HS-5 (cell line): ENCODE measurements at places on chromosomes 12 and 14.
A peak's percentile ranks its signal among the peaks of the same experiment; 100 is the strongest.

- no peak for DNase-seq
Observed at GRCh38 chr14:76844223-76844622, 18.0 kb downstream of the LRRC74A start.

GRCh38 chr12:57370072-57370471 lies 60.8 kb downstream of the R3HDM2 start:
- DNase-seq = no peak

DNA sequence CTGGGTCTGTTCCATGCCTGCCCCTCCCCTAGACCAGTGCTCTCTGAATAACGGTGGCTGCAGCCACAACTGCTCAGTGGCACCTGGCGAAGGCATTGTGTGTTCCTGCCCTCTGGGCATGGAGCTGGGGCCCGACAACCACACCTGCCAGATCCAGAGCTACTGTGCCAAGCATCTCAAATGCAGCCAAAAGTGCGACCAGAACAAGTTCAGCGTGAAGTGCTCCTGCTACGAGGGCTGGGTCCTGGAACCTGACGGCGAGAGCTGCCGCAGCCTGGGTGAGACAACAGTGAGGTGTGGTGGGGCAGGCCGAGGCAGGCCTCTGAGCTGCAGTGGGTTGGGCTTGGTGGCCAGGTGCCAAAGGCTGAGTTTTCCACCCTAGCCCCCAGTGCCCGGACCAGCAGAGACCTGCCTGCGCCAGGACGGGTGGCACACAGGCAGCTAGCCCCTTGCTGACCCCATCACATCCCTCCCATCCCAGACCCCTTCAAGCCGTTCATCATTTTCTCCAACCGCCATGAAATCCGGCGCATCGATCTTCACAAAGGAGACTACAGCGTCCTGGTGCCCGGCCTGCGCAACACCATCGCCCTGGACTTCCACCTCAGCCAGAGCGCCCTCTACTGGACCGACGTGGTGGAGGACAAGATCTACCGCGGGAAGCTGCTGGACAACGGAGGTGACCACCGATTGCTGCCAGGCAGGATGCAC lies 28.2 kb upstream of the LRP1-AS start:
- no peak for DNase-seq

- no peak for DNase-seq
Observed at GRCh38 chr12:131854861-131855476, 26.8 kb downstream of the MMP17 start.

GRCh38 chr12:73452672-73453469 lies 1084.8 kb upstream of the ATXN7L3B start:
- DNase-seq = no peak

GRCh38 chr14:60064491-60065072 lies 27.1 kb upstream of the PCNX4 start:
- DNase-seq = no peak

- DNase-seq = no peak
Observed at GRCh38 chr12:93099792-93100191, 170.7 kb upstream of the EEA1 start.

- DNase-seq = no peak
Observed at GRCh38 chr12:64595863-64596793, 14.2 kb upstream of the RASSF3 start.

DNA sequence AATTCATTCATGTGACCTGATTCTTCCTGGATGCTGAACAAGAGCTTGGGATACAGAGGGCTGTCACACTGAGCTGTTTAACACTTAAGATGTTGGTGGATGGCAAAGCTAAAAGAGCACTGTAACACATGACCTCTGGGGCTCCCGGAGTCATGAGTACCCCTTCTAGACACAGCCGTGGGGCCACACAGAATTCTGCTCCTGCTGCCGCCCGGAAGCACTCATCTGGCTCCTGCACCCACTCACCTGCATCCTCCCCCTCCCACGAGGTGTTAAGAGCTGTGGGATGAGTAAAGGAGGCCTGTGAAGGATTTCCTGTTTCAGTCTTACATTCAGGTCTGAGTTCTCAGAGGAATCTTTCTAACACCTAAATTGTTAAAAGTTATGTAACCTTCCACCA lies 78.0 kb upstream of the SSTR1 start:
- no peak for DNase-seq

DNA sequence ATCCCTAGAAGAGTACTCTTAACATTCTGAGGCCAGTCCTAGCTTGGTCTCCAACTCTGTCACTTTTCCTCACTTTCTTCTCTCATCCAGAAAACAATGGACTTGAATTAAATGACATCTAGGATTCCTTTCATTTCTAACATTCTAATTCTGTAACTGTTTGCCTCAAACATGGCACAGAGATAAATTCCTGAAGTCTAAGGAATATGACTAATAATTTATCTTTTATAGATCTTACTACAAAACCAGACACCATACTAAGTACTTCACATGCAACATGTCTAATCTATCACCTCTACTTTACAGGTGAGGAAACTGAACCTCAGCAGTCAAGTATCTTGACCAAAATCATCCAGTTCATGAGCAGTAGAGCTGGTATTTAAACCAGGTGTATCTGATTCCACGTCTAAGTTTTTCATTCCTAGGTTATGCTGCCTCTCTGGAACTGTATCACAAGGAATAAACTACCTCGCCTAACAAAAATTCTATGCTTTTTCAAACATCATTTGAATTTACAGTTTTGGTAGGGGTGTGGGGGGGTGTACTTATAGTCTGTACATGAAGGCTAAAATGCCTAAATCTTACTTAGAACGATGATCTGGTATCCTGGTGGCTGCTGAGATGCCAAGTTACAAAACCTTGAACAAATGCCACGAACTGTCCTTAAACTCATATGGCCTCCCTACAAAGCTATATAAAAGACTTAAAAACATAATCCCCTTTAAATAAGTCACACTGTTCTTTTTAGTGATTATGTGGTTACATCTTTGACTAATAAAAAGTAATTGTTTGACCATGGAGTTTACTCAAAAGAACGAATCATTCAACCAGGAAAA lies 41.6 kb downstream of the ATXN2 start:
- no peak for DNase-seq

DNA sequence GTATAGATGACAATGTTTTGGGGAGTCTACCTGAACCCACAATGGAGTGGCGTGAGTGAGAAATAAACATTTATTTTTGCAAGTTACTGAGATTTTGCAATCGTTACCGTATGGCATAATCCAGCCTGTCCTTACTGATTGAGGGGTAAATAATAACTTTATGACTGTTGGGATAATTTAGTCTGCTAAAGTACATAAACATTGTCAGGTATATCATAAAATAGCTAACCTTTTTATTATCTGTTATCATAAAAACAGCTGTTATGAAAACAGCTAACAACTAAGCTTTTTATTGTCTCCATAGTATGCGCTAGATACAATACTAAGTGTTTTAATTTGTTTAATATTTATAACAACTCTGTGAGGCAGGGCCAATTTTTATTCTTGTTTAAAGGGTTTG lies 10.3 kb downstream of the ACSS3 start:
- DNase-seq = no peak

DNA sequence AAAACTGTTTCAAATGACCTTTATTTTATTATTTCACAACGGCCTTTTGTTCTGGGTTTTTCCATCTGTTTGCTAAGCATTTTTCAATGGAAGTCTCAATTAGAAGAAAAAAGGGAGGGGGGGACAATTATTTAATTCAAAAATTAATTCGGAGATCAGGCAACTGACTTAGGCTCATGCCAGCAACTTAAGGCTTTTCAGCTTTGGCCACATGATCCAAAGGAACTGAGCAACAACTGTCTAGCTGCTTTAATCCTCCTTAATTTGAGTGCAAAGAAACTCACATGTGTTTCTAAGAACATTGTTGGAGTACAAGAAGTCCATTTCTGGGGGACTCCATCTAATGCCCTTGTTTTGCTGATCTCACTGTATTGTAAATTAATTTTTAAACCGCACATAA lies 188.0 kb downstream of the EXOC5 start:
- no peak for DNase-seq

GRCh38 chr14:104986487-104987164 lies 1.0 kb downstream of the CLBA1 start:
- DNase-seq = no peak

GRCh38 chr14:20177433-20177974 lies 13.2 kb upstream of the OR11G2 start:
- no peak for DNase-seq

GRCh38 chr12:90490355-90490754 lies 464.6 kb downstream of the CCER1 start:
- DNase-seq = no peak

GRCh38 chr14:32330351-32331111 lies 1.4 kb downstream of the AKAP6 start:
- no peak for DNase-seq

- no peak for DNase-seq
Observed at GRCh38 chr14:54747616-54748015, 155.0 kb downstream of the GCH1 start.

- DNase-seq = no peak
Observed at GRCh38 chr12:22396735-22397134, 62.2 kb upstream of the ST8SIA1 start.

- no peak for DNase-seq
Observed at GRCh38 chr12:19654650-19655376, 215.5 kb downstream of the AEBP2 start.

GRCh38 chr12:5166976-5167375 lies 123.3 kb downstream of the KCNA5 start:
- peak; percentile 95 for DNase-seq

DNA sequence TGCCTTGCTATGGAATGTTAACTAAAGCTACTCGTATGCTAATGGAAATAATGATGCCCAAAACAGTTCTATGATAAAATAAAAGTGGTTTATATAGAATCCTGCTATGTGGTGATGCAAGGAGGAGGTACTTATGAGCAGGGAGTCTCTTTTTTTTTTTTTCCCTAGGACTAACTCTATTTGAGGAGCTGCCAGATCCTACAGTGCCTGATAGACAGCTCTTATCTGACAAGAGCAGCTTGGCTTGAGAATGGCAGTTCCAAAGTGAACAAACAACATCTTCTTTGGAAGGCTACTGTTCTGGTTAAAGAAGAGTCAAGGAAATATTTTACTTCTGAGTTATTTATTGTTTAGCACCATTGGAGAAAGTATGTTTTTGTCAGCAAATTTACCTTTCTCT lies 10.2 kb upstream of the ACSM4 start:
- DNase-seq = no peak

GRCh38 chr12:91741932-91742331 lies 403.7 kb downstream of the BTG1 start:
- no peak for DNase-seq

DNA sequence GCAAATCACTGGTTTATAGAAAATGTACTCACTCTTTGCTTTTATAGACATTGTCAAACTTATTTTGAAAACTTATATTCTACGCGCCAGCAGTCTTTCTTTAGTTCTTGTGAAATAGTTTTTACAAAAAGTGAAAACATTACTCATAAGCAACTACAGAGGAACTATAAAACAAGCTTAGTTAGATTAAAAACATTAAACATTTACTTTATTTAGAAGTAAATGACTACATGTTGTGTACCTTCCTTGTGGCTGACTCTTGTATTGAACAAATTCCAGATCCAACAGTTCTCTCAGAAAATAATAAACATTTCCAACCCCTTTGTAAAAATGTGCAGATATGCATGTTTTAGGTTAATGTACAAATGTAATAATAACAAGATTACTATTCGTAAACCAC lies 198.5 kb downstream of the SOX5 start:
- DNase-seq = no peak

- no peak for DNase-seq
Observed at GRCh38 chr14:61315313-61315712, 6.1 kb upstream of the PRKCH start.

GRCh38 chr12:126734296-126734695 lies 1532.7 kb upstream of the TMEM132C start:
- no peak for DNase-seq

DNA sequence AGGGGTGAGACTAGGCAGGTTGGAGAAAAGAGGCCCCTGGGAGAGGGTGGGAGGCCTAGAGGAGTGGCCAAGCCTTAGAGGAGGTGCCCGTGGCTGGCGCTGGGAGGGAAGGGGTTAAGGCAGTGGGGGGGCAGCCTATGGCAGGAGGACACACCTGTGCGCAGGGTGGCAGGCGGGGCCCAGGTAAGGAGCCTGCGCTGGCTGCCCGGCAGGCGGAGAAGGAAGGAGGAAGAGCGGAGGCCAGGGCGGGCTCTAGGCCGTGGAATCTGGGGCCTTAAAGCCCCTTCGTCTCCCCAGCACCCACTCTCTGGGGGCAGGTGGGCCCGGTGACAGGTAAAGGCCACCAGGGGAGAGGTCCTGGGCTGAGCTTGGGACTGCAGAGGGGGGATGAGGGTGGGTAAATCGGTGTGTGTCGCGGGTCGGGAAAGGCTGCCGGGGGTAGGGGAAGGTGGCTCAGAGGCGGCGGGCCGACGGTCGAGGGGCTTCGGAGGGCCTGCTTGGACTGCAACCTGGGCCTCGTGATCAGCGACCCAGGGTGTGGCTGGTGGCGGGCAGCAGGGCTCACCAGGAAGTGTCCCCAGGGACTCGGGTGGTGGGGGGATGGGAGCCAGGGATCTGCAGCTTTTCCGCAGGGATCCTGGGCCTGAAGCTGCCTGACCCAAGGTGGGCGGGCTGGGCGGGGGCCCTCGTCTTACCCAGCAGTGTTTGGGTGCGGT lies 7.3 kb downstream of the PHB2 start:
- DNase-seq = no peak

DNA sequence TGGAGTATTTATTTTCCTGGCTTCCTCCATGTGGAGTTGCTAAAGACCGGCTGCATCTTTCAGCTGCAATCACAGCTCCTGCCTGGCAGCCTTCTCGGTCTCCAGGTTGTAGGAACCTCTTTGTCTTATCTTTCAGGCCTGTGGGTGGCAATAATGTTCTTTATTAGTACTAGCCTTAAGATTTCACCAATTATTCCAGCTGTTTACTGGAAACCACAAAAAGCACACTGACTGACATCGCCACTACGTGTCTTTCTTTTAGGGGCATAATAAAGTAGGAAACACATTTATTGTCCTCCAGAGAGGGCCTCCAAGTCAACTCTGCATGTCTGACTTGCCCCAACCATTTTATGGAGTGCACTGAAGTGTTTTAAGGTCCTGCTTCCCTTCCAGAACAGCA lies 1116.5 kb upstream of the TMEM132C start:
- DNase-seq = no peak

DNA sequence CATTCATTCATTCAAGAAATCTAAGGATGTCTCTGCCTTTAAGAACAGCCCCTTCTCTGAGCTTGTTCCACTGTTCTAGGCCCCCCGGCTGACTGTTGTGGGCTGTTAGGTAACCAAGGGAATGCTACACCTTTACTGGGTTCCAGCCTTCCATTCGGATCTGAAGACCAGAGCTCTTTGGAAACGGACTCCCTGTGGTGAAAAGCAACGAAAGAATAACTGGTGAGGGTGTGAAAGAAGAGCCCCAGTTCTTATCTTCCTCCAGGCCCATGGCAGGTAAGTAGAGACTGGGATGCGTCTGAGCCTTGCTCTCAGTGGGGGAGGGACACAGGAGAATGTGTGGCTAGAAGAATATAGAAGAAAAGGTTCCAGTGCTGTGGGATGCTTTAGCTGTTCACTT lies 207.4 kb downstream of the TMEM132D start:
- no peak for DNase-seq
